NCI-H526 (cell line): ENCODE measurements at places on chromosomes 7 and 10.

- no peak for DNase-seq
Measured at GRCh38 chr10:45811075-45811474, 36.2 kb downstream of the AGAP4 start.

- no peak for DNase-seq
Measured at GRCh38 chr7:121394709-121395140, 1.4 kb downstream of the FAM3C start.

GRCh38 chr10:125699562-125700143 lies 16.7 kb upstream of the TEX36 start:
- DNase-seq = no peak

DNA sequence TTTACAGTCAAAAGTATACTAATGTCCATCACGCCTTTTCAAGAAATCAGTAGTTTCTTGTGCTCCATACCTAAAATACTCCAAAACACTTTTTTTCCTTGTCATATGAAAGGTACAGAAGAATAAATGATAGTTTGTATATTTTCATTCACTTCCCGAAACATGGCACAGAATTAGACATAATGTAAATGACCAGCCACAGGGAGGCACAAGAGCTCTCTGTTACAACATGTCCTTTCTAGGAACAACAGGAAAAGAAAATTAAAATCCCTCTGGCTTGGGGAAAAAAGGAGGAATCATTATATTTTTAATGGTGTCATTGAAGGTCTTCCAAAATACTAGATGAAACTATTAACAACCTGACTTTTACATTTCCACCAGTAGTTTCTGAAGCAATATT lies 331.2 kb downstream of the ACTR3B start:
- no peak for DNase-seq

DNA sequence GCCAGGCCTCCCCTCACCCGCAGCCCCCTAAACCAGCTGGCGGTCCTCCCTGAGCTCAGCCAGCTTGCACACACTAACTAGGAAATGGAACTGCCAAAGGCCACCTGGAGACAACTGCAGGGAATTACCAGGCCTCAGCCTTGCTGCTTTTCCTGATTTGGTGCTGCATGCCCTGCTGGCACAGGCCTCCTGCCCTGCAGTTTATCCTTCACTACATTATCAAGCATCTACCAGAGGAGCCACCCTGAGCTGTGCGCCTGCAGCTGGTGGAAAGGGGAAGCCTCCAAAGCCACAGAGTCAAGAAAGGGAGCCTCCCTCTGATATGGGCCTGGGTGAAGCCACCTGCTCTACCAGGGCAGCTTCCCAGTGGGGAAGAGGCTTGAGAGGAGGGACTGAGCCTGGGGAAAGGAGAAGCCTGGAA lies 139.8 kb downstream of the GRID1 start:
- DNase-seq = no peak

DNA sequence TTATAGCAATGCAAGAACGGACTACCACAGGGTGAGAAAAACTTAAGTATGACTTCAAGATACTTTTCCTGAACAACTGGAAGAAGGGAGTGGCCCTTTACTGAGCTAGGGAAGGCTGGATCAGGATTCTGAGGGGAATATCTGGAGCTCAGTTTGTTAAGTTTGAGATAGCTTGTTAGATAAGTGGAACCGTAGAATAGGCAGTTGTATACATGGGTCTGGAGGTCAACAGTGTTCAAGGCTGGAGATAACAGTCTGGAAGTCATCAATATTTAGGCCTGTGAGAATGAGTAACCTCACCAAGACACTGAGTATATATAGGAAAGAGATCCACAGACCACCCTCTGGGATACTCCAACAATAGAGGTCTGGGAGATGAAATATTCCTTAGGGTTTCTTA lies 7.2 kb downstream of the PLEKHA1 start:
- no peak for DNase-seq

DNA sequence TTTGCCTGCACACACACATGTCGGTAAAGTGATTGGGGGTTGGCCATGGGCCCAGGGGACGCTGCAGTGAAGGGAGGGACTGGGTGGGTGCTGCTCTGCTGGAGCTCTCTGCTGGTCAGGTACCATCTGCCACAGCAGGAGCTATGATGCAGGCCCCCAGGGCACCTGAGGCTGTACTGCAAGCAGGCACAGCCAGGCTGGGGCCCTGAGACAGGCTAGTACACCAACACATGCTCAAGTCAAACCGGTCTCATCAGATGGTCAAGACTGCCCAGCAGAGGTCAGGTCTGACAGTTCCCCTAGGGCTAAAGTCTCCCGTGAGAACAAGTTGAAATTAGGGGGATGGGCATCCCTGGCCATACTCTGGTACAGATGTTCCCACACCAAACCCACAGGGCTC lies 118.3 kb upstream of the THSD7A start:
- DNase-seq = no peak

DNA sequence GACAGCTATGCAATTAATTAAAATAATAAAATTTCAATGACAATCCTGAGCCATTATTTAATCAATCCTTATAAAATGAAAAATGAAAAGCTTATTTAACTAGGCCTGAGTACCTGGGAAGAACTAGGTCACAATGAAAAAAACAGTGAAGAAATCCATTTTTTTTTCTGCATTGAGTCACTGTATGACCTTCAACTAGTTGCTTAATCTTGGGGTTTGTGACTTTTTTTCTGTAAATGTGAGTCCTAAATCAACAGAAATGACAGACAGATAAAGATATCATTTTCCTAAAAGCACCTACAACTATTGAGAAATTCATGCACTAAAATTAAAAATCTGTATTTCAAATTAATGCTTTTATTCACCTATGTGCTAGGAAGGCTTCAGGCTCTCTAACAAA lies 96.8 kb downstream of the TMEM26 start:
- DNase-seq = no peak

DNA sequence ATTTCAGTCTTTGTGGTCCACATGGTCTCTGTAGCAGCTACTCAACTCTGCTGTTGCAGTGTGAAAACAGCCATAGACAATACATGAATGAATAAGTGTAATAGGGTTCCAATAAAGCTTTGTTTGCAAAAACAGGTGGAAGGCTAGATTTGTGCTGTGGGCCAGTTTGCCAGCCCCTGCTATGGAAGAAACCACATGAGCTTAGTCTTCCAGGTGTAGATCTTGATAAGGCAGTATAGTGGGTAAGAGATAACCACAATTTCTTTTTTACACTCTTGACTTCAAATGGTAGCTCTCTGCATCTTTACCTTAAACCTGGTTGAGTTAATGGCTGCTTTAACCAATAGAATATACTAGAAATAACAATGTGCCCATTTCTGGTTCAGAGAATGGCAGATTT lies 135.0 kb upstream of the PALS2 start:
- no peak for DNase-seq

DNA sequence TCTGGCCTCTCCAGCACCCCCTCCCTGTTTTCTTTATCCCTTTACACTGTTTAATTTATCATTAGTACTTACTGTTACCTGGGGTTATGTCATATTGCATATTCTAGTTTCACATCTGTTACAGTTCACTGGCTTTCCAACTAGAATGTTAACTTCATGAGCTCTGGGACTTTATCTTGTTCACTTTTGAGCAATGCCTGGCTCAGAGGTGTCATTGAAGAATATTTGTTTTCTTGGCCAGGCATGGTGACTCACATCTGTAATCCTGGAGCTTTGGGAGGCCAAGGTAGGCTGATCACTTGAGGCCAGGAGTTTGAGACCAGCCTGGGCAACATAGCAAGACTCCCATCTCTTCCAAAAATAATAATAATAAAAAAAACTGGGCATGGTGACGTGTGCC lies 40.7 kb downstream of the LRGUK start:
- no peak for DNase-seq

DNA sequence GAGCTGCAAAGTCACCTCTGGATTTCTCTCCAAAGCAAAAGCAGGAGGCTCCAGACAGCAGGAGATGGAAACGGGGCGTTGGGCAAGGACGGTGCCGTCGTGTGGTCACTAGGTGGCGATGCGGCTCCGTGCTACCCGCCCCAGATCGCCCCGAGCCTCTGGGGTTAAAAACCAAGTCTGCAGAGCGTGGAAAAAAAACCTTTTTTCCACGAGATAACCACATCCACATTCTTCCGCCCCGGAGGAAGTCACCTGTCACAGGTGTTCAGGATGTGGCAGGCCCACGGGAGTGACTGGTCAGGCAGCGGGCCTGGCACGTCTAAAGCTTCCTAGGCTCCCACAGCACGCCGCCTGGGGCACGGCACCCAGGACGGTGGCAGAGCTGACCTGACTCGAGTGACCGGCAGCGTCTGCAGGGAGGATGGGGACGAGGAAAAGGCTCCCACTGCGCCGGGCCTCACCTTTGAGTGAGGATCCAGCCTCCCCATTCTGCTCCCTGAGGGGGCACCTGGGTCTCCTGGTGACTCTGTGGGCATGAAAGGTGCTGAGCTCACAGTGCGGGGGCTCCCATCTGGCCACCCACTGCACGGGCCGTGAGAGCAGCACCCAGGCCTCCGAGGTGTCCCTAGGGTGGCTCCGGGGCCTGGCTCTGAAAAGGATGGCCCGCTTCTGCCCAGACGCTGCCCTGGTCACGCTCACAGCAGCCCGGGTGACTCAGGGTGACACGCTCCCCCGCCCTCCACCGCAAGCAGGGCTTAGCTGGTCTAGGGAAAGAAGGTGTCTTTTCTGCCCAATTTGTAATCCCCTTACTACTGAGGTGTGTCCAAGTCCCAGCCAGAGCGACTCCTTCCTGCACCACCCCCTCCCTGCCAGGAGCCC lies 71.3 kb upstream of the TNRC18 start:
- DNase-seq = peak; percentile 88

DNA sequence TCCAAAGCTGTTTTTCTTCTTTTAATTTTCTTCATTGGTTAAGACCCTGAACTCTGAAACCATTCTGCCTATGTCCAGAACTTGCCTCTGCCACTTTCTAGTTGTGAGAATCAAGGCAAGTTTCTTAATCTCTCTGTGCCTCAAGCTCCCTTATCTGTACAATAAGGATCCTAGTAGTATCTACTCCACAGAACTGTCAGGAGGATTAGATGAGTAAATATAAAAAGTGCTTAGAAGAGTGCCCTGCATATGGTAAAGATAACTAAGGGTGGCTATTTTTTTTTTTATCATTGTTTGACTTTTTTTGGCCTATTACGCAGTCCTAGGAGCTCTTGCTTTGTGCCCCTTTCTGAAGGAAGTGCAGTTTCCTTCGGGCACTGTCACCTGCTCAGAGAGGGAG lies 46.4 kb upstream of the RAPGEF5 start:
- no peak for DNase-seq

GRCh38 chr7:147796581-147796980 lies 794.0 kb upstream of the C7orf33 start:
- DNase-seq = no peak

DNA sequence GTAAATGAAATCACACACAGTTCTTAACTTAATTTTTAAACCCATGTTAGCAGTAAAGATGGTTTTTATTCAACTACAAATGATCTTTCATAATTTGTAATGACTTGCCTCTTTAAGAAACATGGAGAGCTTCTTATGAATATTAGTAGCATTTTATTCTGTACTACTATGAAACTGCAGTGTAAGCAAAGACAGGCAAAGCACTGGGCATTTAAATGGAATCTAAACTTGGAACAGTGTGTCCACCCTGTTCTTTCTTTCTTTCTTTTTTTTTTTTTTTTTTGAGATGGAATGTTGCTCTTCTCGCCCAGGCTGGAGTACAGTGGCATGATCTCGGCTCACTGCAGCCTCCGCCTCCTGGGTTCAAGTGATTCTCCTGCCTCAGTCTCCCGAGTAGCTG lies 740.4 kb upstream of the IGFBP3 start:
- DNase-seq = no peak

- DNase-seq = no peak
Measured at GRCh38 chr7:53917637-53918036, 624.5 kb upstream of the VSTM2A start.

- no peak for DNase-seq
Measured at GRCh38 chr10:28374036-28374435, 71.2 kb upstream of the MPP7 start.

- peak; percentile 45 for DNase-seq
Measured at GRCh38 chr10:92688927-92689662, 660 bp upstream of the HHEX start.

- DNase-seq = no peak
Measured at GRCh38 chr7:151423936-151424335, 14.1 kb upstream of the WDR86 start.

DNA sequence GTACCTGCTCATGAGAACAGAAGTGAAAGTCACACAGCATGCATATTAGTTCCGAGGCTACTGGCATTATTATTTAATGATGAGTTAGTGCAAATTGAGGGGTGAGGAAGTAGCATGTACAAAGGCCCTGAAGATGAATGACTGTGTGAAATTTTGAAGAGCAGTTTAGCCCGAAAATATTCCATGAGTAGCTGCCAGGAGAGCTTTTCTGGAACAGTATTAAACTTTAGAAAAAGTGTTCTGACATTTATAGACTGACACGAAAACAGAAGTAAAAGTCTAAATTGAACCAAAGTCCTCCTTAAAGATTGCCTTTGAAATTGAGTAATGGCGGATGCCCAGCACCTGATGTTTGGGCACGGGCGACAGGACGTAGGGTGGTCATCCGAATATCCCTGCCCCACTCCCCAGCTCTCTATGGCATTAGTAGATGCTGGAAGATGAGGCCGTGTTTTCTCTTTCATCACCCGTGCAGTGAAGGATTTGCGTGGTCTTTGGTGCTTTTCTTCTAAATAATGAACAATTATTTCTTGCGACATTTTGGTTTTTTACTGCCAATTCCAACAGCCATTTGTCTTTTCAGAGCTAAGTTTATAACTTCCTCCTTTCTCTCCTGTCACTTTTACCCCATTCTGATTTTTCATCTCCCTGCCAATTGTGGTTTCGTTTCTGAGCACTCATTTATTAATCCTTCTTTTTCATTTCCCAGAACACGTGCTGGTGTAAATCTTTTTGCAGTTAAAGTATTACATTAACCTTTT lies 192.6 kb downstream of the MGMT start:
- no peak for DNase-seq

DNA sequence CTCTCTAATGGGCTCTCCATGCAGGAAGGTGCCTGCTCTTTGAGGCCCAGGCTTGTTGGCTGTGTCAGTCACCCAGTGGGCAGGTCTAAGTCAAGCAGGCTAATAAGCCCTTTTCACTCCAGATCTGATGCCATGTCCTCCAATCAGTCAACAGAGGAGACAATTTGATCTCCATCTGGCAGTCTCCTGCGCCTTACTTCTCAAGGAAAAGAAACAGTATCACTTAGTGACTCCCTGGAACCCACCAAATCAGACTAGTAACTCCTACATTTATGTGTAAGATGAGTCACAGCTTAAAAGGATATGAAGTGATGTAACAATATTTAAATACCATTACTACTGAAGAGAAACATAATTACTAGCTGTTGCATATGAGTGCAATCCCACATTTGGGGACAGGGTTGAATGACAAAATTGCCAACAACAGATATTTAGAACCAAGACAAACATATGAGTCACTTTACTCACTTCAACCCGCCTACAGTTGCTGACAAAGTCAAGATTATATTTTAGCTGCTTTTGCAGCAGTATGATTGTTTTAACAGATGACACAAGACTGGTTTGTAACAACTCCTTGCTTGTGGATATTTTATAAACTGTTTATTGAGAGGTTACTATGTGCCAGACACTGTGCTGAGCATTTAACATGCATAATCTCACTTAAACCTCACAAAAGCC lies 72.1 kb downstream of the USP6NL start:
- DNase-seq = no peak

- DNase-seq = no peak
Measured at GRCh38 chr10:99370993-99371392, 41.8 kb downstream of the CNNM1 start.

GRCh38 chr10:95328013-95328412 lies 37.2 kb upstream of the PDLIM1 start:
- DNase-seq = no peak
